ENCODE measurements at places on chromosomes 2 and 18.

GRCh38 chr2:240392948-240393830 lies 42.3 kb upstream of the GPC1 start:
- no peak overlapping the region for H3K4me3 ChIP-seq
- H3K27me3 ChIP-seq = no peaks in the 10 kb centered on the region
- DNase-seq = no peak
- H3K27ac ChIP-seq = no peak overlapping the region

DNA sequence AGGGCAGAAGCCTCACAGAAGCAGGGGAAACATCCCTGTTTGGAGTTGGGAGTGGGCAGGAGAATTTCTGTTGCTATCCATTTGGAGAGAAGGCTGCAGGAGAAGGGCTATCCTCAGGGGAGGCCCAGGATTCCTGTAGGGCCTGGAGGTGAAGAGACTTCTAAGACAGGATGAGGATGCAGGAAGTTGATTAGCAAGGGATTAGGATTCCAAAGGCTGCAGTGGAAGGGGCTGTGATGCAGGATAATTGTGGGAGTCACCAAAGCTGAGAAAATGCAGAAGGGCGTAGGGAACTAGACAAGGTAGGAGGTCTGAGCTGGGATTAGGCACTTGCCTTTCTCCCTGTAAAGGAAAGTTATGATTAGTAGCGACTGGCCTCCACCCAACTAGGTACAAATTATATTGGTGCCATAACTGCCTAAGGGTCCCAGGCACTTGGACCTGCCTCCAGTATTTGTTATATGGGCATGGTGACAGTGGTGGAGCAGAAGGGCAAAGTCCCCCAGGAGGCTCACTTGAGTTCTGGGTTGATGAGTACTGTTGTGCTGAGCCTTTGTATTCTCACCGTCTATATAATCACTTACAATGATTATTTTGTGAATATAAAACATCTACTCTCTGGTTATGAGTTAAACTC lies 96.4 kb upstream of the MSTN start:
- H3K27me3 ChIP-seq = no peaks in the 10 kb centered on the region
- no peaks in the 10 kb centered on the region for H3K36me3 ChIP-seq
- peak overlapping the region; percentile 47 for H3K27ac ChIP-seq
- H3K4me1 ChIP-seq = no peaks in the 10 kb centered on the region

DNA sequence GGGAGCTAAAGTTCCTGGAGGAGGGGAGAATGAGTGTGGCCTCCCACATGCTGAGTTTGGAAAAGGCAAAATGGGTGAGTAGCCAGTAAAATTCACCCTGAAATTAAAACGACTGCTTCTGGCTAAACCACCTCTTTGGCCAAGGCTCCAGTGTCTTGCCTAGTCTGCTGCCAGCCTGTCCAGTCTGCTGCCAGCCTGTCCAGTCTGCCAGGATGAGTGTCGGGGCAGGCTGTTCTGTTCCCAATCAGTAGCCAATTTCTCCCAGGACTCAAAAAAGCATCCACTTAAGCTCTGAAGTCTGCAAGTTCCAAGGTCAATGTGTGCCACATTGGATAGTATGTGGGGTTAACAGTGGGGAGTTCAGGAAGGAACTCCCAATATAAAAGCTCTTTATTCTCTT lies 134.6 kb upstream of the KLHL29 start:
- no peaks in the 10 kb centered on the region for H3K27me3 ChIP-seq
- H3K4me1 ChIP-seq = no peaks in the 10 kb centered on the region
- no peak overlapping the region for H3K4me3 ChIP-seq

DNA sequence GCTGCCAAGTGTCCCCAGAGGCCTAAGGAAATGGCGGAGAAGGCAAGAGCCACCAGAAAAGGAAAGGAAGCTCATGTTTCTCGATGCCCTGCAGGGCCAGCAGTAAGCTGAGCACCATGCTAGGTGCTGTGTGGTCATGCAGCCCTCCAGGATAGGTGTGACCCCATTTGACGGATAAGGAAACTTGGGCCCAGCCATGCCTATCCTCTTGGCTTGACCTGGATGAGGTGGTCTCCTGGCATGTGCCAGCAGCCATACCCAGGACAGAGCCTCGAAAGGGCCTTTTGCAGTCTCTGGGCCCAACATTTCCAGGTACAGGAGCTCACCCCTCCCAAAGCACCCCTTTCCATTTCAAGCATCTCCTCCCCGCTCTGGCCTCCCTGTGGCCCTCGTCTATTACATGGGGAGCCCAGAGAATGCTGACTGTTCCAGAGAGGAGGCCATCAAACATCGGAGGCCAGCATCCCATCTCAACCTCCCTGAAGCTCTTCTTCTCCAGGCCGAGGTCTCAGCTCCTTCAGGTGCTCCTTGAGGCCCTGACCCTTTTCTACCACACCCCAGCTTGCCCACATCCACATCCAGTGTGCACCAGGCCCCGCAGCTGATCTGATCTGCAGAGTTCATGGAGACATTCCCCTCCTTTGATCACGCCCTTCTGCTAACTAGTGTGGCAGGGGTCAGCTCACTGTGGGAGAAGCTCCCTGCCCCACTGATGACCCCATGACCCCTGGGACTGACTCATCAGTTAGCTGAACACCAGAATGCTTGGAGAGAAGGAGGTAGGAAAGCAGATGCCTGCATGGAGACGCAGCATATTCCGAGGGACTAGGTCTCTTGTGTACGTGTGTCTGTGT lies 208.4 kb downstream of the TNS1 start:
- H3K36me3 ChIP-seq = peaks cover 12% of the 10 kb centered on the region
- no peak overlapping the region for H3K27ac ChIP-seq
- peaks cover 60% of the 10 kb centered on the region for H3K4me1 ChIP-seq
- H3K4me3 ChIP-seq = no peak overlapping the region
- peak; percentile 50 for DNase-seq

DNA sequence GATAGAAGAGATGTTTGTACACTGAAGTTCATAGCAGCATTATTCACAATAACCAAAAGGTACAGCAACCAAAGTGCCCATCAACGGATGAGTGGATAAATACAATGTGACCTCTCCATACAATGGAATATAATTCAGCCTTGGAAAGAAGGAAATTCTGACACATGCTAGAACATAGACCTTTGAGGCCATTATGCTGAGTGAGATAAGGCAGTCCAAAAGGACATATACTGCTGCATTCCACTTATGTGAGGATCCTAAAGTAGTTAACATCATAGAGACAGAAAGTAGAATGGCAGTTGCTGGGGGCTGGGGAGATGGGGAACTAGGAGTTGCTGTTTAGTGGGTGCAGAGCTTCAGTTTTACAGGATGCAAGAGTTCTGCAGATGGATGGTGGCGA lies 38.2 kb upstream of the GLI2 start:
- H3K27ac ChIP-seq = no peak overlapping the region
- H3K4me3 ChIP-seq = no peak overlapping the region
- H3K27me3 ChIP-seq = no peaks in the 10 kb centered on the region
- no peaks in the 10 kb centered on the region for H3K4me1 ChIP-seq
- no peak for DNase-seq
- no peaks in the 10 kb centered on the region for H3K36me3 ChIP-seq

GRCh38 chr2:28345619-28346018 lies 47.0 kb upstream of the FOSL2 start:
- no peaks in the 10 kb centered on the region for H3K27me3 ChIP-seq
- H3K4me3 ChIP-seq = no peak overlapping the region
- H3K36me3 ChIP-seq = no peaks in the 10 kb centered on the region
- no peak for DNase-seq
- no peak overlapping the region for H3K27ac ChIP-seq

GRCh38 chr2:99395589-99396130 lies 58.5 kb downstream of the EIF5B start:
- DNase-seq = no peak
- H3K27me3 ChIP-seq = no peaks in the 10 kb centered on the region
- H3K36me3 ChIP-seq = peaks cover 97% of the 10 kb centered on the region
- H3K27ac ChIP-seq = no peak overlapping the region
